NCI-H146 (cell line): ENCODE measurements at places on chromosomes 13 and 19.
A peak's percentile ranks its signal among the peaks of the same experiment; 100 is the strongest.

- no peak for DNase-seq
These were observed 36.0 kb downstream of the SPTBN4 start for GRCh38 chr19:40502647-40503319.

GRCh38 chr19:46828484-46828883 is 22.2 kb downstream of the AP2S1 start:
- no peak for DNase-seq

- DNase-seq = peak; percentile 55
These were observed 25.4 kb downstream of the PCDH9 start for GRCh38 chr13:67204764-67205163.

- DNase-seq = no peak
These were observed 16.1 kb downstream of the ERFL start for GRCh38 chr19:41911889-41912731.

- no peak for DNase-seq
These were observed 2743.3 kb upstream of the PCDH20 start for GRCh38 chr13:64158908-64159307.

DNA sequence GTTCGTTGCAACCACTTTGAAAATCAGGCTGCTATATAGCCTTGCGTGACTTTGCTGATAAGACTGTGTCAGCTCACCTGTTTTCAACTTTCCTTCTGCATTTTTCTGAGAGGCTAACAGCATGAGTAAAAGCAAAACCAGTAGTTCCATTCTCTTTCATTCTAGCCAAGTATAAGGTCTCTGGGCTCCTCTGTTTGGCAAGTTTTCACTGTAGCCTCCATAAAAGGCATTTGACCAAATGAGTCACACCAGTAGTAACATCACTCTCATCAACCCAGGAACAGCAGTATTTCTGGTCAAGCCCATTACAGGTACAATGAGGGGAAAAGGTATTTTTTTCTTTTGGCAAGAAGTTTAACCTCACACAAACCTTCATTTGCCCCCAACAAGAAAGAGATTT is 1149.8 kb upstream of the MIR17HG start:
- no peak for DNase-seq

GRCh38 chr13:77583581-77583980 is 48.1 kb downstream of the SCEL start:
- DNase-seq = no peak

DNA sequence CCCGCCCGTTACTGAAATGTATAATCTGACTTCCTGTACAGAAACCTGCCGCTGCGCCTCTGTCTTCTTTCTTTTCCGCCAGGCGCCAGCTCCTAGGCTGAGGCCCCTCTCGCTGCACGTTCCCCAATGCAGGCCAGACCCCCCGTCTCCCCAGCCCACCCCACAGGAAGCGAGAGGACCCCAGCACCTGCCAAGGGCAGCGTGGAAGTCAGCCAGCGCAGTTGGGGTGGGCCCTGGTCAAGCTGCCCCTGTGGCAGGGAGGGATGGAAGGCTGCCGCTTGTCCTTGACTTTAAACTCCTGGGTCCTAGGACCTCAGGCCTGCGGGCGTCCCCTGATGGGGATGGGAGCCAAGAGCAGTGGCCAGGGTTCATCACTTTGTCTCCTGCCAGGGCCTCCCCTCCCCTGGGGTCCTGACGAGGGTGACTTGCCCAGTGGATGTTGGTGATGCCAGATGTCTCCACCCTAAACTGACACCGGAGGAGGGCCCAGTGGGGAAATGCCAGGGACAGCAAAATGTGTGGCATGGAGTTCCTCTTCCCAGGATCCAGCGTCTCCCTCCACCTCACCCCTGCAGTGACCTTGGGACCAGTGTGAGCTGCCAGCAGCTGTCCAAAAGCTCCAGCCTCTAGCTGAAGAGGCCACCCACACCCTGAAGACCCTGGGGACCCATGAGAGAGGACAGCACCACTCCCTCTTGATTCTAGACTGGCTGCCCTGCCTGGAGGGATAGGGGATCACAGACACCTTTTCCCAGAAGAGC is 8.5 kb upstream of the MARCHF2 start:
- no peak for DNase-seq

- no peak for DNase-seq
These were observed 8.2 kb downstream of the RAB11B start for GRCh38 chr19:8398311-8398771.

GRCh38 chr13:113483504-113484293 is 6.8 kb downstream of the DCUN1D2 start:
- DNase-seq = no peak

DNA sequence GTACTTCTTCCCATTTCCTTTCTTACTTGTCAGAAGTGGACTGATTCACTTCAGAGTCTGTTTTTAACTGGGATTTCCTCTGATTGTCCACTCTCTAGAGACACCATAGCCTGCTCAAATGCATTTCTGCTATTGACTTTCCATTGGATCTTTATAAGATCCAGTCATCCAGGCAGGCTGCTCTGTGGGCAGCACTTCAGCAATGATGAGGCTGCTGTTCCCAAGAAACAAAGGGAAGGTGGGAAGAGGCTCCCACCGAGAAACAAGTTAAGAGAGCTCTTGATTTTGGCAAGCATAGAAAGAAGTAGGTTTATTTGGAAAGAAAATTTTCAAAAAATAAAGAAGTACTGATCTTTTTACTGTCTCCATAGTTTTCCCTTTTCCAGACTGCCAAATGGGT is 125.8 kb upstream of the STARD13 start:
- no peak for DNase-seq

DNA sequence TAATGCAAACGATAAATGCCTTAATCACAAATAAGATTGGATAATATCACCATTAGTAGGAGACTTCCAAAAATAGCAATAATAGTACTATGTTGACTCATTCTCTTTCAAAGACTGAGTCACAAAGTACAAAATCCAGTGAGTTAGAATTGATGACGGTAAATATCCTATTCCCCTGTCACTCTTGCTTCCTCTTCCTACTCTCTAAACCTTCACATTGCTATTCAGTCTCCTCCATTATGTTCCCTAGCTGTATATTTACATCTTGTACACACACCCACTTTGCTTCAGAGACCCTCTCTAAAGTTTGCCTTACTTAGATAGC is 26.3 kb upstream of the INTS6 start:
- DNase-seq = no peak

DNA sequence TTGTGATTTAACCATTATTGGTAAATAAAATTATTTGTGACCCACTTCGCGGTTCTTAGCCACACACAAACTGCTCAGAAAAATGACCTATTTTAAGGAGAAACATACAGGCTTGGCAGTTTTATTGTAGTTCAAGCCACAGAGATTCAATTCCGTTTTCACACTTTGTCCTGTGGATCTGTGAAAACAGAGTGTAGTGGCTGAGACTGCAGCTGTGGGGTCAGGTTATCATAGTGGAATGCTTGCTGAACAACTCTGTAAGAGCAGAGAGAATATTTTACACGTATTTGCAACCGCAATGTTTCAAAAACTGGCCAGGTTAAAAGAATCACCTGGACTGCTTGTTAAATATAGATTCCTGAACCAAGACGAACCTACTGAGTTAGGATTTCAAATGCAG is 292.5 kb downstream of the GPC5 start:
- no peak for DNase-seq

DNA sequence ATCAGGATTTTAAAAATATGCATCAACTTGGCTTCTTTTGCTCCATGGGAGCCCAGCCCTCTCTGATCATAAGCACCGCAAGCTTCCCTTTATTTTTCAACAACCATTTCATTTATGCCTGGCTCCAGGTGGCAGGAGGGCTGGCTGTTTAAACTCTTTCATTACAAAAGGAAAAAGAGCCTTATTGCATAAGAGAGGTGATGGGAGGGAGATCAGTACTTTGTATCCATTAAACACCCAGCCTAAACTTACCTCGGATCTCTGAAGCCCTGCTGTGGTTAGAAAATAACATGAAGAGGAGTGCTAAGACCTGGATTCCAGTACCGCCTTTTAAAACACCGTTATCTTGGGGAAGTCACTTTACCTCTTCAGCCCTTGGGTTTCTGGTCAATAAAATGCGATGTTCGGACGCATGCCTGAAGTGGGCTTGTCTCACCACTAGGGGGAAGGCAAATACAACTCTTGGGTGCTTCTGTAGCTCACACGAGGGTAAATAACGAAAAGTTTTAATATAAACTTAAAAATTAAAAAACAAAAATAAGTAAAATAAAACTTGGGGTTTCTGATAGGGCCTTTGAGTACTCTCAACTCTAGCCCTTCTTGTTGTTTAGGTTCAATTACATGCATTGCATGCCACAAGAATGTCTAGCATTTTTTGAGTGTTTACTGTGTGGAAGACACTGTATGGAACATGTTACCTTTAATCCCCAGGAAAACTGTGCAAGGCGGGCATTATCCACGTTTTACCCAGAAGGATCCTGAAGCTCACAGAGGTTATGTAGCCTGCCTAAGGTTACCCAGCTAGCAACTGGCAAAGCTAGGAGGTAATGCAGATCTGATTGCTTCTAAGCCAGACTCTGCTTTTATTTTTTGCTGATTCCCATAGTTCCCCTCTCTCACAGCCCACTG is 240.3 kb downstream of the LMO7 start:
- DNase-seq = peak; percentile 62

DNA sequence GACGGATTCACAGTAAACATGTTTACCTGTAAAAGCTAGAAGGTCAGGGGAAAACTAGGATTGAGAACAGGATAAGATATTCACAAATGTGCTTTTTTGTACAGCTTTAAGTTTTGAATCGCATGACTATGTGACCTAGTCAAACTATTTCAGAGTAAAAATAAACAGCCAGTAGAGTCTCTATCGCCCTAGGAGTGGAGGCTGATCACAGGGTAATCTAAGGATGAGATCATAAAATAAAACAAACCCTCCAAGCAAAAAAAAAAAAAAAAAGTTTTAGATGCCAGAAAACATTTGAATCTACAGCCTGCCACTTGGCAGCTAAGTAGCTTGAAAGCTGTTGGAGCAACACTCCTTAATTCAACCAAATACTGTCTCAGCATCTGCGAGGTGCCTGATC is 26.8 kb downstream of the ZNF350 start:
- no peak for DNase-seq

- DNase-seq = peak; percentile 52
These were observed 175.9 kb upstream of the TRPC4 start for GRCh38 chr13:38045278-38046048.

DNA sequence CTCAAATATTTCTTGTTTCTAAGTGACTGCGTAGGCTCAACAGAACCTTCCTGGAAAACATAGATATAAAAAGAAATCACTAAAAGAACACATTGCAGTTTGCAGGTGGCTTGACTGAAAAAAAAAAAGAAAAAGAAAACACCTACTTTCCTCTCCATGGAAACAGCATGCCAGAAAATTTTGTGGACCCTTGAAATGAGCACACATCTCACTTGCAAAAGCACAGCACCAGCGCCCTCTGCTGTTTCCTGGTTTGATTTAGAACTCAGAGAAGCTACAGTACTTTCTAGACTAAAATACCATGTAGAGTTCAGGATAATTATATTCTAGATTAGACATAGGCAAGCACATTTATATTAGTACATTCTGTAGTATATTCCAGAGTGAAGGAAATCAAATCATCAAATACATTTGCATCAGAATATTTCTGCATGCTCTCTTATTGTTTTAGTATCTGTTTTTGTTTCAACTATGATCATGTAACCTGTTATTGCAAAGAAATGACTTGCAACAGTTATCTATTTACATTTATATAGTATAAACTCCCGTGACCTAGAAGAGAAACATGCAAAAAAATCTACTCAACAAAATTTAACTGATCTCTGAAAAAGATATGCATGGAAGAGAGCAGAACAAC is 22.3 kb upstream of the XPO4 start:
- DNase-seq = peak; percentile 81

DNA sequence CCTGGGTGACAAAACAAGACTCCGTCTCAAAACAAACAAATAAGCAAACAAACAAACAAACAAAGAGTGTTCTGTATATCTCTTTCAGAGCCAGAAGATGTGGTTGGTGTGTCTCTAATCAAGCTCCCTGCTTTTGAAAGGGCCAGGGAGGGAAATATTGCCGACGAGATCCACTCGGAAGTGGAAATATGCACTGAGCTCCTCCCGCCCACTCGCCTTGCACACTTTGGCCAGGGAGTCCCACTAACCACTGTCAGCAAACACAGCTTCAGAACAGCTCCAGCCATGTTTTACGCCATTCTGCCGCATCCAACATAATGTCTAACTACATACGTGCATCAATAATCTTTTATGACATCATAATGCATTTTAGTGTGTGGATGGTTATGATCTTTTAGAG is 155.5 kb upstream of the VSTM2B start:
- DNase-seq = no peak

GRCh38 chr19:31329819-31330218 is 19.4 kb downstream of the TSHZ3 start:
- DNase-seq = no peak

DNA sequence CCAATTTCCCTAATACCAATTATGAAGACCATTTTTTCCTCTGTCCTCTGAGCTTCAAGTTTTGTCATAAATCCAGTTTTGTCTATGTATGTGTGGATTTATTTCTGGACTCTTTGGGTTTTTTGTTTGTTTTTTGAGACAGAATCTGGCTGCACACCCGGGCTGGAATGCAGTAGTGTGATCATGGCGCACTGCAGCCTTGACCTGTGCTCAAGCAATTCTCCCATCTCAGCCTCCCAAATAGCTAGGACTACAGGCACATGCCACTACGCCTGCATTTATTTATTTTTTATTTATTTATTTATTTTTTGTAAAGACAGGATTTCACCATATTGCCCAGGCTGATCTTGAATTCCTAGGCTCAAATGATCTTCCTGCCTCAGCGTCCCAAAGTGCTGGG is 45.3 kb upstream of the GTF3A start:
- no peak for DNase-seq

- DNase-seq = no peak
These were observed 834.0 kb upstream of the PCDH9 start for GRCh38 chr13:68064001-68064770.

DNA sequence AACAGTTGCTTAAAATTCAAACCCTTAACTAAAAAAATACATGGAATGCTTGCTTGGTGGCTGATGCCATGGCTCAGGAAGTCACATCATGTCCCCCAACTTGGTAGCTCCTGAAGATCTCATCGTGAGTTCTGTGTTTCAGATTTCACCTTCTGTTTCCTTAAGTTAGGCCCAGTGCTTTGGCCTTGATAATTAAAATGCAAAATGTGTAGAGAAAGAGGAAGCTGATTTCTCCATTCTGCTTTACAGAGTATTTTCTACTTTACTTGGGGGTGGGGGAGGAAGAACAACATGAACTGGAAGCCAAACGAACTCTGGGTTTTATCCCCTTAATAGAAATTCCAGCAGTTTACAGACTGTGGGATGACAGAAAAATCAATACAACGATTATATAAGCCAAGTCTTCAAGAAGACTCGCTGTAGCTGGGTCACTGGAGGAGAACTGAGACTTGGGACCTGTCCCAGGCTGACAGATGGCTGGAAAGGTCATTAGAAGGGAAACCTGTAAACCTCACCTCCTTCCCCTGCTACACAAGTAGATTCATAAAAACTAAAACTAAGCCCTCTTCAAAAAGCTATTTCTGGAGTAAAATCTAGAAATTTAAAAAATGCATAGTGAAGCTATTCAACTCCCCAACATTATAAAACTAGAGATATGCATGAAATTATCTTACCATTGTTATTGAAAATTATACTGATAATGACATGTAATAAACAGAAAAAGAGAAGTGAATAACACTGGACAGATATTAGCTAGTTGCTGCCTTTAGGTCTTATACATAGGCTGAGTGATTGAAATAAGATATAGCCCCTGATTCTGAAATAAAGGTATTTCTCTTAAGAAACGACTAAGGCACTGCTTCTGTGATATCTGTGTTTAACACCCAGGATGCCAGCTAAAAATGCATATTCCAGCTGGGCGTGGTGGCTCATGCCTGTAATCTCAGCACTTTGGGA is 22.1 kb upstream of the GGACT start:
- DNase-seq = no peak

GRCh38 chr13:27347211-27347772 is 76.7 kb downstream of the RASL11A start:
- no peak for DNase-seq

GRCh38 chr13:43732726-43733125 is 54.0 kb downstream of the ENOX1 start:
- DNase-seq = peak; percentile 57
